ENCODE measurements at places on chromosomes 1 and 21.

DNA sequence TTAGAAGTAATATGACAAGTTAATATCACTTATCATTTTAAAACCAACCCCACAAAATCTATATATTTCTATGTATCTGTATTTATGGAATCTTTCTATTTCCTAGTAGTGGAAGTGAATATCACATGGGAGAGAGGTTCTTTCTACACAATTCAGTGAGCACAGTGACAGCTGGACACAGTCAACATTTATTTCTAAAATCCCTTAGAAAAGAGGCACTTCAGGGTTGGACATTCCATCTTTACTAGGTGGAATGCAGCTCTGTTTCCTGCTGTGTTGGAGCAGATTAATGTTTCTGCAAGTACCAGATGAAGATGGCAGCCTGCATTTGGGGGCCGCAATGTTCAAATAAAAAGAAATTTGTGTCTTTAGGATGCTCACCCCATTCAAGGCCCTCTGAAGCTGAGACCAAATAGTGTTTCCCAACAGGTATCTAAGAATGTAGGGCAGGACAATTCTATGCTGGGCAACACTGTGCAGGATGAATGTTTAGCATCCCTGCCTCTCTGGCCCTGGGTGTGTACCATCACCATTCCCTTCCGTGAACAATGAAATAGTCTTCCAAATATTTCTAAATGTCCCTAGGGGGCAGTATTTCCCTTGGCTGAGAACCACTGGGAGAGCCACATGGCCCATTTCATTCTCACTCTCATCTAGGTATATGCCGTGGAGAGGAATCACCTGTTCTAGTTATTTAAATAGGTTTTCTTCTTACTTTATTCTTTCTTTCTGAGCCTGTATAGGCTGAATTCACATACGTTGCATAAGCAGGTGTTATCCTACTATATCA, 394.8 kb downstream of the PRDM2 start:
- peak; percentile 23 for DNase-seq

- no peak for DNase-seq
Measured at GRCh38 chr1:185053204-185053603, 7.8 kb downstream of the RNF2 start.

- no peak for DNase-seq
Measured at GRCh38 chr1:201112173-201112731, at the start of gene CACNA1S. CACNA1S (minus strand) TSS chr1:201112426; CDS start chr1:201112339, 87 bp downstream.

DNA sequence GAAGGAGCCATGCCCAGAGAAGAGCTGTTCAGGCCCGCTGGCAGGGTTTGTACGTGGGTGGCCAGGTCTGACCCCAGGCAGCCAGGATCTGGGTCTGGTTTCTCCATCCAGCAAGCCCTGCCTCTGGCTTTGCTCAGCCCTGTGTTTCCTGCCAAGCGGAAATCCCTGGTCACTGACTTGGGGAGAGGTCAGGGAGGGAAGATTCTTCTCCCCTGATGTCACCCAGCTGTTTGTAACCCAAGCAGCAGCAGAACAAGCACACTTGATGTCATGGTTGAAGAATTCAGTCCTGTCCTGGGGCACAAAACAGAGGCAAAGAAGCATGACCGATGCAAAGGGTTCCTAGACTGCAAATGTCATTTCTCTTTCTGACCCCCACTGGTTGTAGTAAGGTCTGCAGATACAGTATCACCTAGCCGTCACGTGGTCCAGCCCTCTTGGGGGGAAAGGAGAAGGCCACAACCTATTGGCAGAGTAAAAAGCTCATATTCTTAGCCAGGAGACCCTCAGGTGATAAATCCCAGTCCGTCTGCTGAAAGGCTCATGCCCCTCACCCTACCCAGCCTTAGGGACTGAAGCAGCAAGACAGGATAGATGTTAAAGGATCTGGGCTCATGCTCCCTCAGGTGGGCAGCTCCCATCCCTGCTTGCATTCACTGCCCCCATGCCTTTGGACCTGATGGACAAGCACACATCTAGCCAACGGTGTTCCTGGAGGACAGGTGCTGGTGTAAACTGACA, 120.9 kb downstream of the SYT2 start:
- DNase-seq = peak; percentile 99

- DNase-seq = peak; percentile 42
Measured at GRCh38 chr1:26696654-26697430, 1.0 kb downstream of the ARID1A start.

- no peak for DNase-seq
Measured at GRCh38 chr1:182301026-182301436, 90.6 kb downstream of the GLUL start.

DNA sequence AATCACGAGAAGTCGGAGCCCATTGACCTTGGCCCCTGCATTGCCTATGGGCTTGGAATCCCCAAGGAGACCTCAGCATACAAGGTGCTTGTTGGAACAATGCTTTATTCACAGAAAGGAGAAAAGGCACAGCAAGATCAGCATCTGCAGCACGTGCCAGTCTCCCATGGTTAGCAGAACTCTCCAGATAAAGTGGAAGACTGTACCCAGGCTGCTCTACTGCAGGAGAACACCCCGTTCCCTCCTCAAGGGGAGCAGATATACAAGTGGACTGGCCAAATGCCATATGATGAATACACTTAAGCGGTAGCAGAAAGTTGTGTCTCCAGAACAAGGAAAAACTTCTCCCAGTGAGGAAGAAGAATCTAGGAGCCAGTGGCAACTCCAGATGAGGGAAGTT, 53.5 kb downstream of the ST6GALNAC3 start:
- DNase-seq = no peak

- DNase-seq = no peak
Measured at GRCh38 chr1:179824265-179824664, 53.3 kb downstream of the TOR1AIP2 start.

DNA sequence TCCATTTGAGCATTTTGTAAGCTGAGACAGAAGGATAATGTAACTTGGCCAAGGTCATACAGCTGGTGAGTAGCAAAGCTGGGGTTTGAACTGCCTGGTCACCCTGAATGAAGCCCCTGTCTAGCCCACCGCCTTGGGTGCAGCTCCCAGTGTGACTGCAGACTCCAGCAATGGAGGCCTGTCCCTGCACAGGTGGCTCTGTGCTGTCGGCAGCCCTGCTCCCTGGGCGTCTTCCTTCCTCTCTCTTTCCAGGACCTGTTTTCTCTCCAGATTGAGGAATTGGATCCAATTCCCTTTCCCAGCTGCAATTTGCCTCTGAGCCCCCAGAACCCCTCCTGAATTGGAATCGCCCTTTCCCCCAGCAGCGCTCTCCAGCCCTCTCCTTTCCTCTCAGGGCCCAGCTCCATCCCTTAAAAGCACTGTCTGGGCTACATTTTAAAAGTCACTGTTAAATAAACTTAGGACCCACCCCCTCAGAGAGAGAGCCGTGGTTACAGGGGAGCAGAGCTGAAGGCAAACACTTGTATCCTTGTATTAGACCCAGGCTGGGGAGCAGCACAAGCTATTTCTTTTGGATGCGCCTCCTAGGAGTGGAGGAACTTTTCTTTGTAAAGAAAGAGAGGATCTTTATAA, 161.4 kb upstream of the LMO4 start:
- no peak for DNase-seq

- DNase-seq = no peak
Measured at GRCh38 chr1:23371987-23372880, 2.6 kb upstream of the ZNF436 start.

- DNase-seq = no peak
Measured at GRCh38 chr1:59081795-59082194, 215.1 kb upstream of the FGGY start.

DNA sequence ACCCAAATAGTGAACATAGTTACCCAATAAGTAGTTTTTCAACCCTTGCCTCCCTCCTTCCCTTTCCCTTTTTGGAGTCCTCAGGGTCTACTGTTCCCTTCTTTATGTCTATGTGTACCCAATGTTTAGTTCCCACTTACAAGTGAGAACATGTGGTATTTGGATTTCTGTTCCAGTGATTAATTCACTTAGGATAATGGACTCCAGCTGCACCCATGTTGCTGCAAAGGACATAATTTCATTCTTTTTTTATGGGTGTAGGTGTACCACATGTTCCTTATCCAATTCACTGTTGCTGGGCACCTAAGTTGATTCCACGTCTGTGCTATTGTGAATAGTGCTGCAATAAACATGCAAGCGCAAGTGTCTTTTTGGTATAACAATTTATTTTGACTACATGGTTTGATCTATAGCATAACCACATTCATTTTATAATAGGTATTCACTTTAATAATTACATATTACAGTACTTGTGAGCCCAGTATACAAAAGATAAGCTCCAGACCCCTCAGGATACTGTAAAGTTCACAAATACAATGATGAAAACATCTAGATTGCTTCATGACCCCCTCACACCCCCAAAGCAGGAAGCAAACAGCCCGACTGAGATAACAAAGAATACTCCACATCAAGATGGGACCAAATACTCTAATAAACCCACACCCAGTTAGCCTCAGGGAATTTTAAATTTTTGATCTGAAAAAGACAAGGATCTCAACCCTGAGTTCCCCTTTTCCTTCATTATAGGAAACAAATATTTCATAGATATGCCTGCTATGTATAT, 45.3 kb downstream of the PUM1 start:
- DNase-seq = no peak

GRCh38 chr1:163085041-163085903, 16.1 kb downstream of the RGS4 start:
- DNase-seq = no peak

- no peak for DNase-seq
Measured at GRCh38 chr1:198072177-198072576, 84.6 kb upstream of the NEK7 start.

GRCh38 chr21:25809013-25809412, 74.2 kb downstream of the GABPA start:
- DNase-seq = no peak

DNA sequence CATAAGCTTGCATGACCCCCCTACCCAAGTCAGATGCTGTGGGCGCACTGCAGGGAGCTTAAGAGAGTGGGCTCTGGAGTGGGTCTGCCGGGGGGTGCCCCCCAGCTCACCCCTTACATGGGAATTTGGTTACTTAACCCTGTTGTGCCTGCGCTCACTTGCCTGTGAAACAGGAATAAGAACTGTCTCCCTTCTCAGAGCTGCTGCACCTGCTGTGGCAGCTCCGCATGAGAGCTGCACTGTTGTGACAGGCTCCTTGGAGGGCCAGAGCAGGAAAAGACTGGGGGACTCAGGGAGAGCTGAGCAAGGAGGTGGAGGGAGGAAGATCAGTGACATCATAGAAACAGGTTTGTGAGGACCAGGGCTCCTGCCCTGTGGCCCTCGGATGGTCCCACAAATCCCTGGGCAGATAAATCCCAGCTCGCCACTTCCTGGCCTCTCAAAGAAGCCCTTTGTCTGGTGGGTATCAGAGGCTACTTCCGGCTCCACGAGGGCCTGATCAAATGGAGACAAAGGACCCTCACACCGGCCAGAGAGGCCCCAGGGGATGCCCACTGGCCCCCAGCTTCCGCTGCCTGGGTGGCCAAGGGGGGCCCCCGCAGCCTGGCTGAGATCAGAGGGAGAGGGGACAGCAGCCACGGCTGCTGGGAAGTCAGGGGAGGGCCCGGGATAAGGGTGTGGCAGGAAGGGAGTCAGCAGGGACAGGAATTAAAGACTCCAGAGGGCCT, 28.9 kb upstream of the LAPTM5 start:
- DNase-seq = no peak

DNA sequence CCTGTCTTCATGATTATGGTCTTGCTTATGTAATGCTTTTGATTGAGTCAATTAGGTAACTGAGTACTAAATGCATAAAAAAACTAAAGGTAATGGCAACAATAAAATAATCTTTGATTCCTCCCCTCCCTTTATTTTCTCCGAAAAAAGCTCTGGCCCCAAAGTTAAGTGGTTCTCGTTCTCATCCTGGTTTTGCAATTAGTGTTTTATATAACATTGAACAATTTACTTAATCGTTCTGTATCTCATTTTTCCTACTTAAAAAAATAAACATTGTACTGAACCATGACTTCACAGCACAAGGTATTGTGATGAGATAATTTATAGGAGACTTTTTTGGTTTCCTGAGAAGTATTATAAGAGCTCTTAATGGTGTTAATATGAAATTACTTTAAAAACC, 11.3 kb downstream of the SLC22A15 start:
- DNase-seq = no peak

DNA sequence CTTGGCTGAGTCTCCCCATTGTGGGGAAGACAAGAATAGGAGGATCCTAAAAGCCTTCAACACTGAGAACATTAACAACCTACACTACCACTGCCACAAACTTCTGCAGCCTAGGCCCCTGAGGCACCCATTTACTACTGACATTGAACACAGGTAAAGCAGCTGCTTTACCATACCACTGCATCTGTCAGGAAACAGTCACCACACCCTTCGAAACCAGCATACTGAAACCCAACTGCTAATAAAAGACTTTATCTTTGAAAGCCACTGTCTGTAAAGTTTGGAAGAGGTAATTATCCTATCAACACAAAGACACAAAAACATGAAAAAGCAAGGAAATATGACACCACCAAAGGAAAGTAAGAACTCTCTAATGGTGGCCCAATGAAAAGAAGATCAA, 7.4 kb downstream of the IFNAR1 start:
- no peak for DNase-seq

GRCh38 chr21:46208761-46209721, 19.5 kb downstream of the LSS start:
- DNase-seq = no peak

DNA sequence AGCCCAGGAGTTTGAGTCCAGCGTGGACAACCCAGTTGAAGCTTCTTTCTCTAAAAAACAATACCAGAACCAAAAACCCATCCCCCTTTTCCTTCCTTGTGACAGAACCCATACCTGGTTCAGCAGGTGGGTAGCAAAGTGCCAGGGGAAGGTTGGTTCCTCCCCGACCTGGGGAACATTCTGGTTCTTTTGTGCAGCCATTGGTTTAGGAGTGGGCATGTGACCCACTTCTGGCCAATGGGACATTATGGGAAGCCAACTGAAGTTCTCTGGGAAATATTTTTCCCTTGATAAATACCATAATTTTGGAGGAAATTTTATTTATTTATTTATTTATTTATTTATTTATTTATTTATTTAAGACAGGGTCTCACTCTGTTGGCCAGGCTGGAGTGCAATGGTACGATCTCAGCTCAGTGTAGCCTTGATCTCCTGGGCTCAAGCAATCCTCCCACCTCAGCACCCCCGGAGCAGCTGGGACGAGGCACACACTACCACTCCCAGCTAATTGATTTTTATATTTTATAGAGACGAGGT, 15.8 kb upstream of the MAPKAPK2 start:
- DNase-seq = no peak

DNA sequence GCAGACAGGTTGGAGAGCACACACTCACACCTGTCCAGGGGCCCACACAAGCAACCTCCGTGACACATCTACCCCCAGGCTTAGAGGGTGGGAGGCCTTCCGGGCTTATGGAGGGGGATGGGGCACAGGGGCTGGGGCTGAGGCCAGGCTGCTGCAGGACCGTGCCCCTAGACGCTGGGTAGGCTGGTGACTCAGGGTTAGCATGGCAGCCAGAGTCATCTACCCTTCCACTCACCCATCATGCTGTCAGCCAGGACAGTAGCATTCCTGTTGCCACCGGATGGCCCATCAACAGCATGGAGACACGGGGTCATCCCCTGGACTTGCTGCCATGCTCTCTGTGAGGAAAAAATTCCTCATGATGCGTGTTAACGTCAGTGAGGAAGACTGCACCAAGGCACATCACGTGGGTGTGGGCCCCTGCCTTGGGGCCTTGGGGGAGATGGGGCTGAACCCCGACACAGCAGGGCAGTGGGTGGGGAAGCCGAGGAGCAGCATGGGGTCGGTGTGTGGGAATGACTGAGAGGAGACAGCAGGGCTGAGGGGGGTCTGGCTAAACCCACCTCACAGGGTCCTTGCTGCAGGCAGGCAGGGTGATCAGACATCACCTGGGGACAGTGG, 52.8 kb downstream of the WNT9A start:
- DNase-seq = no peak

GRCh38 chr1:226061841-226062557, 517 bp upstream of the H3-3A start:
- DNase-seq = peak; percentile 89

GRCh38 chr21:34113842-34114241, 40.5 kb downstream of the MRPS6 start:
- no peak for DNase-seq

All from Daoy (cell line).